ENCODE measurements at places on chromosomes 16 and 17. TPM values are rescaled to one million over a fixed set of nuclear protein-coding genes. Genes with fewer than 3 reads are reported as not detected.

Gene HSF5
- not detected for total RNA-seq

Gene PPL
- total RNA-seq = 18.4 TPM

GRCh38 chr16:8183176-8184099, 406.9 kb downstream of the TMEM114 start:
- no peak for DNase-seq

- DNase-seq = peak; percentile 57
Observed at GRCh38 chr16:14399378-14400284, 230.4 kb downstream of the PARN start.

- DNase-seq = no peak
Observed at GRCh38 chr17:31490671-31491375, 99.3 kb downstream of the RAB11FIP4 start.

DNA sequence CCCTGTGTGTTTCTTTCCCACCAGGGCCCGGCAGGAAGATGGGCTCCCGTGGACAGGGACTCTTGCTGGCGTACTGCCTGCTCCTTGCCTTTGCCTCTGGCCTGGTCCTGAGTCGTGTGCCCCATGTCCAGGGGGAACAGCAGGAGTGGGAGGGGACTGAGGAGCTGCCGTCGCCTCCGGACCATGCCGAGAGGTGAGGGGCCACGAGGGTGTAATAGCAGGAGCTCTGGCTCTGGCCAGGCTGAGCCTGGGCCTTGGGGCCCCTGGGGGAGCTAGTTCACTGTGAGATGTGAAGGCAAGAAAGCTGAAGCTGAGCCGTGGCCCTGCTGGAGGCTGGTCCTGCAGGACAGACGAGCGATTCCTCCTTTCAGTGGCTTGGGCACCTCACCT, 20.0 kb downstream of the C1QTNF1 start:
- DNase-seq = peak; percentile 22

GRCh38 chr16:25005445-25006306, 9.5 kb downstream of the ARHGAP17 start:
- no peak for DNase-seq

GRCh38 chr17:68135141-68135887, 99.8 kb downstream of the KPNA2 start:
- no peak for DNase-seq

GRCh38 chr16:67278773-67279295, 498 bp upstream of the PLEKHG4 start:
- peak; percentile 28 for DNase-seq

DNA sequence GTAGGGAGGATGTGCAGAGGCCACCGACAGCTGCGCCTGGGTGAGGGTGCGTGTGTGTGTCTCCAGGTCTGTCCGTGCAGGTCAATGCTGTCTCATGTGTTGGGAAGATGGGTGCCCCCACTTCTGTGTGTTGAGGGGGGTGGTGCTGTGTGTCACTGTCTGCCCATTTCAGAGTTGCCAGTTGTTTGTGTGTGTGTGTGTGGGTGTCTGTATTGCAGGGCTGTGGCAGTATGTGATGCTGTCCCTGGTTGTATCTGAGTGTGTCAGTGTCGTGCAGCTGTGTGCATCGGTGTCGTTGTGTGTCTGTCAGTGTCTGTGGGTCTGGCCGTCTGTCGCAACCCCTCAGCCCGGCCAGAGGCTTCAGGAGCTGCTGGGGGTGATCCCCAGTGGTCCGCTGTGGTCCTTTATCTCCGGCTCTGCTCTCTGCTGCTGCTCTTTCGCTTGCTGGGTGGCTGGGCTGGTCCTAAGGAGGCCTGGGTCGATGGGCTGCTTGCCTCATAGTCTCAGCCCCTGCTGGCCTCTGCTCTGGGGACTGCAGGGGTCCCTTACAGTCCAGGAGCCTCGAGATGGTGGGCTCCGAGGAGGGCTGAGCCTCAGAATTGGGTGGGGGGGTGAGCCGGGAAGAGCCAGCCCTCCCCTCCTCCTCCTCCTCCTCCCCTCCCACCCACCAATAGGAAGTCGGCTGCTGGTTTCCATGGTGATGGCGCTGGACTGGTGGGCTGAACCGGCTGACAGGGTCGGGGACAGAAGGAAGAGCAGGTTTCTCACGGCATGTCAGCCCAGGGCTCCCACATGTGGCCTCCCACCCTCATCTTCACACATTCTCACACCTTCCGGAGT, at the start of gene TSPOAP1:
Gene TSPOAP1 (minus strand): TSS at position 601 of the 840 bp plus-strand sequence. CDS start 875 bp downstream, outside the sequence.
- peak; percentile 41 for DNase-seq
